ENCODE measurements at places on chromosomes 12 and 14. TPM values are rescaled to one million over a fixed set of nuclear protein-coding genes. Genes with fewer than 3 reads are reported as not detected.

NTN4 gene
- 334 TPM for total RNA-seq

ANAPC7 gene
- total RNA-seq = 35.8 TPM

TOMM20L gene
- not detected for total RNA-seq

COX8C gene
- not detected for total RNA-seq

LMNTD1 gene
- not detected for total RNA-seq

Data from bladder microvascular endothelial cell (primary cell).